ENCODE measurements at places on chromosomes 1 and 21.

- DNase-seq: no peak
These were observed 785.8 kb upstream of the ADGRL4 start for GRCh38 chr1:79792219-79792930.

- no peak for DNase-seq
These were observed 23.7 kb downstream of the GLUL start for GRCh38 chr1:182367926-182368325.

DNA sequence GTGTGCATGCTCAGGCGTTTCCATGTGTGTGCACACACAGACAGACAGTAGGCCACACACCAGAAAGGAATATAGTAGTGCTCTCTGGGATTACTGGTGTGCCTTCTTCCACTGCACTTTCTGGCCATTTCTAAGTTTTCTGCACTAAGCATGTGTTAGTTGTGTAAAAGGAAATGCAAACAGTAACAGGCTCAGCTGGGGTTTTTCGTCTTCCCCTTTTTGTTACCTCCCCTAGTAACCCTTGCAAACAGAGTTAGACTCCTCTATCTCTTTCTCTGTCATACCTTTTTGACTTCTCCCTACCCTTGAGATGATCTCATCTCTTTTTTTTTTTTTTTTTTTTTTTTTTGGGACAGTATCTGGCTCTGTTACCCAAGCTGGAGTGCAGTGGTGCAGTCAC, 196.3 kb downstream of the SDCCAG8 start:
- no peak for DNase-seq

DNA sequence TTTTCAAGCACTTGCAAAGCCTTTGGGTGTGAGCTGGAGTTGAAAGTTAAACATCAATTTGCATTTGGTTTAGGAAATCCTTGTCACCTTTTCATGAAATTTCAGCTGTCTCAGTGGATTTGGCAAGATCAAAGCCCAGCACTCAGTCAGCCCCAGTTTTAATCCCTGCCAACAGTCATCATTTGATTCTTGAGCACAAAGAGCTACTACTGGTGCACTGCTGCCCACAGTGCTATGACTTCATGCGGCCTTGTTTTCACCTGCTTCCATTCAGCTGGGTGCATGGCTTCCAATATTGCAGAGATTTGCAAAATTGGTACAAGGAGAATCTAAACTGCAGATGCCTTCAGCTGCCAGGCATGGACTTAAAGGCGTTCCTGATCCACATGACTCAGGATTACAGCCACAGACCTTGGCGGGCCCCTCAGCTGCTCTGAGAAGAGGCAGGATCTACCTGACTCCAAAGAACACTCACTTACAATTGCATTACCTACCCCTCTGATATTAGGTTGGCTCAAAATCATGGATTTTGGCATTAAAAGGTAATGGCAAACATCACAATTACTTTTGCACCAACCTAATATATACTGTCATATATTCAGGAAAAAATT, 259.1 kb downstream of the DSCAM start:
- DNase-seq: no peak

DNA sequence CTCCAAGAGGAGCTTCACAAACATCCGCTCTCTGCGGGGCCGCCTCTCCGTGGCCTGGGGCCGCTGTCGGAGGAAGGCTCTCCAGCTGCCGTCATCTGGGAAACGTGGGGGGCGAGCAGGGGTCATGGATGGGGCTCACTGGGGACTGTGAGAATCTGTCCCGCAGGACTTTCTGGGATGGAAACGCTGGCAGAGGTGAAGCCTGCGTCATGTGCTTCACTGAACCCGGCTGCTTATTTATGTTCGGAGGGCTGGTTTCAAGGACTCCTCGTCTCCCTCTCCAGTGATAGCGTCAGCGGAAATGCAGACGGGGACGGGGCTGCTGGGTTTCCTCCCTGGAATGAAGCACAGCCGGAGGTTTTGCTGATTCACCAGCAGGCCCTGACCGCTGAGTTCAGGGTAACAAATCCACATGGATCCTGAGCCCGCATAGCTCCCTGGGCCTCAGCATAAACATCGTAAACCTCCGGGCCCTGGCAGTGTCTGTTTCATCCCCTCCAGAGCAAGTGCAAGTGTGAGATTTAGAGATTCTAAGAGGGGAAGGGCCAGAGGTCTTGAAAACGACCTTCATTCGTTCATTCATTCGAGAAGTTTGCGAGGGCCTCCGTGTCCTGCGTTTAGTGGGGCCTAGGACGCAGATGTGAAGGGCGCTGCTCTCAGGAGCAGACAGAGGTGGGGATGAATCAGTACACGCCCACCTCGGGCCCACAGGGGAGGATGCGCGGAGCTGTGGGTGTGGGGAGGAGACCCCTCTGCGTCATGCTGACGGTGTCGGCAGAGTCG, 7.0 kb upstream of the POFUT2 start:
- no peak for DNase-seq

DNA sequence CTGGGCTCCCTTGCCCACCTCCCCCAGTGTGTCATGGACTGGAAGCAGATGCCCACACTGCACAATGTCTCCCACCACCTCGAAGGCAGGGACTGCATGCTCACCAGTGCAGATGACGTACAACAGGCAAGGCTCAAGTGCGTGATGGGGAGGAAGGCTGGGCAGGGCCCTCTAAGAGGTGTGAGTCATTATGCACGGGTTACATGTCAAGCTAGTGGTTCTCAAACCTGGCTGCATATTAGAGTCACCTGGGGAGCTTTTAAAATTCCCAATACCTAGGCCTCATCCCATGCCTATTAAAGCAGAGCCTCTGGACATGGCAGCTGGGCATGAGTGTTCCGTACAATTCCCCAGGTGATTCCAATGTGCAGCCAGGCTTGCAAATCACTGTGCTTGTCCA, 137.9 kb upstream of the NGF start:
- DNase-seq: no peak

GRCh38 chr1:173093691-173094445, 43.1 kb upstream of the TNFSF18 start:
- no peak for DNase-seq

- DNase-seq: peak; percentile 46
These were observed 8.6 kb downstream of the ZNF496 start for GRCh38 chr1:247322849-247323586.

DNA sequence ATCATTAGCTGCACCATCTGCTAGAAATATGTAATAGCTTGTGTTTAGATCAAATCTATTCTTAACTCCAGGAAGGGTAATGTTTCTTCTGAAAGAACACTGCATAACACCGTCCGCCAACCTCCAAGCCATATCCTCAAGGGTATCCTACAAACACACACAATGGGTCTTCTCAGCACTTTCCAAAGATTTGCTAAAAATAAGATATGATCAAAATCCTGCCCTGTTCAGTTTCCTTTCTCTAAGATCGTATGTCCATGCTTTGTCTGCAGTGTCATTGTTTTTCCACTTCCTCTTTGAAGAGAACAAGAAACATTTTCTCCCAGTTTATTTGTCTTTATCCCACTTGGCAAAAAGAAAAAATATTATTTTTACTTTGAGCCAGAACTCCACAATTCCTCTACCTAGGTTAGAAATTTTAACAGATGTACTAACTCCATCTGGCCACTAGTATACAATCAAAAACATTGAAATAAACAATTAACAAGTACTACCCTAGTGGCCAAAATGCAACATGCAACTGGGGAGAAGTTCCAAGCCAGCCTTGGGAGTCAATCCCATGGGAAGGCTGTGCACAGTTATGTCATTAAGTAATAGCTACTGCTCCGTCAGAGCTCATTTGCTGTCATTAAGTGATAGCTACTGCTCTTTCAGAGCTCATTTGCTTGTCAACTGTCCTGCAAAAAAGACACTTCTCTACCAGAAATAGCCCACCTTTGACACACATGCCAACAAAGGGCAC, 37.8 kb downstream of the FRRS1 start:
- DNase-seq: no peak

DNA sequence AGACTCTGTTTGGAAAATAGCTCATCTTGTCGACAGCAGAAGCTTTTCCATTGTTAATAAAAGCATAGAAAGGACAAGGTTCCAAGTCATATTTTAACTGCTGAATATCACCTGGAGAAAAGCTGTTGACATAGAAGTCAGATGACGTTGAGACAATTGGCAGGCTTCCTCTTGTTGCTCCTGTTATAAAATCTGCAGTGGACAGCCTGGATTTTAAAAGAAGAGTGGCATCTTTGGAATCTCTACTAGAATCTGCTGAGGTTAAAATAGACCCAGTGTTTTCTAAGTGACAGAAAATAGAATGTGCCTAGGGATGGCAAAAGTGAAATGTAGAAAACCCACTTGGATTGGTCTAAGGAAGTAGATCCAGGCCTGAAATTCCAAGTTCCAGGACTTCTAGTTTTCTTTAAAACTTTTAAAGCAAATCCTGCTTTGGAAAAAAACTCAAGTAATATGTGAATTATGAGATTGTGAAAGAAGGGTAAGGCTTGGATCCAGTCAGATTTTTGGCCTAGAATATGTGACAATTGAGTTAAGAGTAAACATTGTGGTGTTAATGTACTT, 53.6 kb upstream of the NEXN start:
- DNase-seq: no peak

GRCh38 chr1:237736372-237737029, 154.2 kb downstream of the ZP4 start:
- peak; percentile 9 for DNase-seq

- DNase-seq: no peak
These were observed 2.7 kb upstream of the CFAP141 start for GRCh38 chr1:154208677-154209388.

- no peak for DNase-seq
These were observed at the start of gene ELF3 for GRCh38 chr1:202010180-202011015. Gene ELF3 (plus strand): TSS chr1:202010587. CDS start chr1:202011137, 550 bp downstream.

- peak; percentile 34 for DNase-seq
These were observed 39.0 kb downstream of the GALNT2 start for GRCh38 chr1:230105754-230106625.

- no peak for DNase-seq
These were observed 12.5 kb downstream of the CAPN8 start for GRCh38 chr1:223653015-223653414.

- DNase-seq: no peak
These were observed 66.7 kb downstream of the MAN1A2 start for GRCh38 chr1:117433943-117434342.

GRCh38 chr1:25990702-25991395, 7.0 kb downstream of the PAFAH2 start:
- DNase-seq: peak; percentile 32

- DNase-seq: no peak
These were observed 55.0 kb downstream of the ANKRD13C start for GRCh38 chr1:70299472-70299871.

- no peak for DNase-seq
These were observed 11.3 kb upstream of the TACSTD2 start for GRCh38 chr1:58588396-58588795.

DNA sequence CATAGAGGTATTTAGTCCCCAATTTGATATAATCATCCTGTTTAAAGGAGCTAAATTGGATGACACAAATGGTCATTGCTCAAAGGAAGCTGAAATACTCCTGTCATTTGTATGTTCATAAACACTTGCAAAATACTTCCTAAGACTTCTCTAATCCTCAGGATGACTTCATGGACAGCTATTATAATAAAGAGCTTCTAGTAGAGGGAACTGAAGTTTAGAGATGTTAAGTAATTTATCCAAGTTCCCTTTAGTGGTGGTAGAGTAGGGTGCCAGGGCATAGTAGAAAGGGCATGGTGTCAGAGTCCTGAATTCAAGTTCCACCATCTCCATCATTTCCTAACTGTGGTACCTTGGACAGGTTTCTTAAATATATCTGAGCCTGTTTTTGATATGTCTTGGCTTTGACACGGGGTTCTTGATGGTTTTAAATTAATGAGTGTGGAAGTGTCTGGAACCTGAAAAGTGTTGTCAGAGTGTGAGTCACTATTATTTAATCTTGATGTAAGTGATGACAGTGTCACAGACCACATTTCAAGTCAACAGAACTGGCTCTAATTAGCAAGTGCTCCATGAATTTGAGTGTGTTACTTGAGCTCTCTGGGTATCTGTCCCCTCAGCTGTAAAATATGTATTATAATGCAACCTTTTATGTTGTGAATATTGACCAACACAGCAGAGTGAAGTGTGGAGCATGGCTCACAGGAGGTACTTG, 12.1 kb upstream of the GBP6 start:
- no peak for DNase-seq

DNA sequence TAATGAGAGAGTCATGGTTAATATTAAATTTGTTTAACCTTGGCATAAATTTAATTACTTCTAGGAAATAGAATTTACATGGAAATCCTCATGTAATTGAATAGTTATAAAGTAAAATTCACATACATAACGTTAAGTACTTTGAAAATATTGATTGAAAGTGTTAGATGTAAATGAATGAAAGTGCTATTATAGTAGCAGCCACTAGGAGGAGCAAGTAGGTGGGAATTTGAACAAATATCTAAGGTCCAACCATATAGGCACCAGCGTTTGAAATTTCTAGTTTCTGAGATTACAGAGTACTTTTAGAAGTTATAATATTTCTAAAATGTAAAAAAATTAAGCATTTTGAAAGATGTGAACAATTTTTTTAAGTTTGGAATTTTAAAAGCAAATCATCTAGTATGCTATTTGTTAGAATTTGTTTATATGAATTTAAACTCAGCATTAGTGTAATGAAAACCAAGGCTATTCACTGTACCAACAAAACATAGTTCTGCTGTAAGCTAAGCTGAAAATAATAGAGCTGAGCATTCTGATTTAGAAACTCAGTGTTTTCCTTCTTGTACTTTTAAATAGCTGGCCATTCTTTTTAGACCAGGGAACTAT, 3.3 kb downstream of the B3GALT2 start:
- DNase-seq: no peak

DNA sequence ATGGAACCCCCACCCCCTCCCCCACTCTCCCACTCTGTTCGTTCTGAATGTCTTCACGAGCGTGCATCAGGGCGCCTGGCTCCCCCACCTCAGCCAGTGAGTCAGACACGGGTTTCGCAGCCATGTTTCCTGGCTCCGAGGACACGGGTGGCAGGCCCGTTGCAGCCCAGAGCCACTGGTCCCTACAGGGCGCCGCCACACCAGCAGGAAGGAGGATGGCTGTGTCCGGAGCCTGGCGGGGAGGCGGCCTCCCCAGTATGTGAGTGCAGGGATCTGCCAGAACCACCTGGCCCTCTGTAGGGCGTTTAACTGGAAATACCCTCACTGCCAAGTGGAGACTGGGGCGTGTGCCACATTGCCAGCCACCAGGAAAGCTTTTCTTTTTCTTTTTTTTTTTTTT, 18.5 kb downstream of the CSTB start:
- no peak for DNase-seq

DNA sequence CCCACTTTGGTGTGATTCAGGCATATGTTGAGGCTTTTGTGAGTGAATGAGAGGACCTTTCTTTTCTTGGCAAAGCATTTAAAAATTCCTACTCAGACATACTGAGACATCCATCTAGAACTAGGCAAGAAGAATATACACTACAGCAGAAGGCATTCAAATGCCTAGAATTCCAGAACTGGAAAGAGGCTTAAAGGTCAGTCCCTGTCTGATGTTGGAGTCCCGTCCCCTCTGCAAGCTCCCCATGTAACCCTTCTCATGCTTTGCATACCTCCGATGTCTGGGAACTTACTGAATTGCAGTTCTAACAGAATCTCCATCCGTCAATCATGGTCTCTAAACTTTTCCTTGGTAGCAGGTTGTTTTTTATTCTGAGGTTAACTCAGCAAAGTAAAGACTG, 152.9 kb downstream of the ATP6V1G3 start:
- no peak for DNase-seq

- DNase-seq: no peak
These were observed 33.0 kb upstream of the TARDBP start for GRCh38 chr1:10979483-10979920.

All from T-helper 2 cell treated with Interferon-gamma antibody and Interleukin-4, amounts not matched to agents 5 μg/mL and 100 μg/mL, for 36 hours (primary cell).